EH (cell line): ENCODE measurements at places on chromosomes 4 and X.

DNA sequence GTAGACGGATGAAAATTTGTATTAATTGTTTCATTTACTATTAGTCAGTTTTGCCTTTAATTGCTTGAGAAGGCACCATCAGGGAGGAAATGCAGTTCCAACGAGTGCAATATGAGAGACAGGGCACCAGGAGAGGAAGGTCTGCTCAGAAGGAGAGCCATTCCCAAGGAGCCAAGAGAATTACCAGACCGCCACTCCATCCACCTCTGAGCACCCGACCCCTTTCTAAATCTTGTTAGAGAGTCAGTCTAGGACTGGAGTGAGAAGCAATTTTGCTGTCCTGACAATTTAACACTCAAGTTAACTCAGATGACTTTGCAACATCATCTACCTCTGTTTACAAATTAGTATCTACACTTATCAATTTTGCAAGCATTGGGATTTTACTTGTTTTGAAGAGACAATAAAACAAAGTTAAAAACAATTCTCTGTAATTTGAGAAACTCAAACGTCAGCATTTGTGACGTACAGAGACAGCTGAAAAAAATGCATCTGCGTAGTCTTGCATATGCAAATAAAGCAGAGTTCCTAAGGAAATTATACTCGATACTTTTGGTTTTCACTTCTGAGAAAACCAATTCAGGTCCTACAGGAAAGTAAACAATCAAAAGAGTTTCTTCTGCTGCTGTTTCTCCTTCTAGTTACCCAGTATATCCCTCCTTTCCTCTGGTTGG lies 1704.7 kb upstream of the TENM3 start:
- DNase-seq = no peak

DNA sequence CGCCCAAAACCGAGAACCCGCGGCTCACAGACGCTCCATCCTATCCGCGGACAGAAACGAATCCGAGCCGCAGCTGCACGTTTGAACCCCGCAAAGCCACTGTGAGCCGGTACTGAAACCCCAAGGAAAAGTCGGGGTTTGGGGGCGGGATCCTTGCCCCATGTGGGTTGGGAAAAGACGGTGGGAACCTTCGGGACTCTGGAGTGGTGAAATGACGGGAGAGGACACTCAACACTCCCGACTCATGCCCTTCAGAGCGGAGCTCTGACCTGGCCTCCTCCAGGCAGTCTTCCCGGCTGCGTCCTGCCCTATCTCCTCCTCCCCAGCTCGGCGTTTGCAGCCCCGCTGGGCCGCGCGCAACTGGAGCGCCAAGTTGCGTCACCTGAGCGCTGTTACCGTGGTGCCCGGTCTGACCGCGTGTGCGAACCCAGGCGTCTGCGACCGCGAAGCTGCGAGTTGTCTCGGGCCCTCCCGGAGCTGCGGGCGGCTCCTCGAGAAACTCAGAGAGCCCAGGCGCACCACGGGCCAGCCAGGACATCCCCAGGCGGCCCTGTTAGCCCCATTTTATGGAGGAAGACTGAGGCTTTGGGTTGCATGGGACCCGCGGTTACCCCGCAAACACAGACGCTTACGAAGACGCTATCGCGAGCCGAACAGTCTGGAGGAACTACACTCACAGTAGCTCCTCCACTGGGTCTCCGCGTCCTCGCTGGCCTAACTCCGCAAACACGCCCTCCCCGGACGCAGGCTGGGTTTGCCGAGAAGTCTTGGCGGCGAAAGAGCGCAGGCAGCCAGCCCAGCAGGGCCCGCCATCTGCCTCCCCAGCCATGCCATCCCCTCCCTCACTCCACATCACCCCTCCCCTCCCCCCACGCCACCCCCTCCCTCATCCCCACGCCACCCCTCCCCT lies 20.3 kb upstream of the HMX1 start:
- DNase-seq = no peak

DNA sequence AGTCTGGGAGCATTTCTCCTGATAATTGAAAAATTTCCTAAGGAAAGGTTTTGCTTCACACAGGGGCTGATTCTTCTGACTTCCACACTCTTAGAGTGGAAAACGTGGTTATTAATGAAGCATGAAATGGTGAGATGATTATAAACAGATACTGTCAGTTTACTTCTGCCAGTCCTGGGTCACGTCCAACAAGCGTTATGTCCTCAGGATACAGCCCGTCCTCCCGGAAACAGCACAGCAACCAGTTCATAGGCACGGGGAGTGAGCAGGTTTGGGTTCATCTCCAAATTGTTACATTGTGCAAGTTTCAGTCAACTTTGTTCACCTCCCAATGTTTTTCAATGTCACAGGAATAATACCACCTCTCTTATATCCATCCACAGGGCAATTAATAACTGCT lies 98.8 kb downstream of the NPNT start:
- peak; percentile 28 for DNase-seq

DNA sequence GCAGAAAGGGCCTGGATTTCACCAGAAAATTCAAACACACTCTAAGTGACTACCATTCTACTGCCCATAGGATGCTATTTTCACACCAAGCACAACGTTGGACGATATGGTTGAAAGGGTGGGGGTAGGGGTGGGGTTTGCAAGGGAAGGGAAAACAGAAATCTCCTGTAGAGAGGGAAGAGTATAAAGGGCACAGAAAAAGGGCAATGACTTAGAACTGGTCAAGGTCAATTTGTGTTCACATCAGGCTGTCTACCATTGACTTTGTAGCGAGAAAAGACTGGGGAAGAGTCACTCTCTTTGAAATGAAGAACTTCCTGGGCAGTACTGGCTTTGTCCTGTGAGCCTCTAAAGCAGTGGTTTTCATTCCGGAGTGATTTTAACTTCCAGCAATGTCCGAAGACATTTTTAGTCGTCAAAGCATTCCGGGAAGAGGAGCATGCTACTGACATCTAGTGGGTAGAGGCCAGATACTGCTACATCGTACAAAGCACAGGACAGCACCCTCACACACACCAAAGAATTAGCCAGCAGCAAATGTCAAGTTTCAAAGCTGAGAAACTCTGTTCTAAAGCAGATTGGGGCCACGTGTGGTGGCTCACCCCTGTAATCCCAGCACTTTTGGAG lies 48.4 kb upstream of the SLC7A3 start:
- DNase-seq = peak; percentile 60

DNA sequence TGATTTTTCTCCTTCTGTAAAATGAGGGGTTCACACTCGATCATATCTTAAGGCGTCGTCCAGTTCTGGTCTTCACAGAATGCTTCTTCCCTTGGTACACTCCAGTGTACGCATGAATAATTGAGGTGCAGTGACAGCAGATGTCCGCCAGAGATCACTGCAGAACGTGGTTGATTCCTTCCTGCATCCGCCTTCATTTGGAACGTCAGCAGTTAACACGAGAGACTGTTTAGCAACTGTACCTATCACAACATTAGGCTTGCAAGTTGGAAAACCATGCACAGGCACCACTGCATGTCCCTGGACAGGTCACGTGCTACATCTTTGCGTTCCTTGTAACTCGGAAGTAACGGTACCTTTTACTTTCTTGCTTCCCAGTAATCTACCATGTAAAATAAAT lies 66.0 kb upstream of the GEMIN8 start:
- DNase-seq = peak; percentile 63

GRCh38 chrX:141220342-141221008 lies 21.8 kb downstream of the SPANXC start:
- DNase-seq = peak; percentile 64

- DNase-seq = no peak
These were observed 24.6 kb downstream of the ARHGAP24 start for GRCh38 chr4:85499573-85499972.

DNA sequence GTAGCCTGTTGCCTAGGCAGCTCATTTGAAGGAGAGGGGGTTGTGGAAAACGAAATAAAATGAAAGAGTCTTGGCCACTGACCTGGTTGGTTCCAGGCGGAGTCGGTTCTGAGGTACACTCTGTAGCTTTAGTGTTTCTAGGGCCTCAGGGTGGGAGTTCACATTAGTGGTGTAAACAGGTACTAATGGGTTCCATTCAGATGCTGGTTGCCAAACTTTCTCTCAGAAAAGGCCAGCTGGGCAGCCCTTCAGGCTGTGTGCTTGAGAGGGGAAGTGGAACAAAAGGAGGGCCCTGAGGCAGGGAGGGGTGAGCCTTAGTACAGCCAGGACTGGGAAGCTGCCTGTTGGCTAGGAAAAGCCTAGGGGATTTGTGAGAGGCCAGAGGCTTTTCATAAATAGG lies 24.8 kb downstream of the NHSL2 start:
- DNase-seq = no peak

DNA sequence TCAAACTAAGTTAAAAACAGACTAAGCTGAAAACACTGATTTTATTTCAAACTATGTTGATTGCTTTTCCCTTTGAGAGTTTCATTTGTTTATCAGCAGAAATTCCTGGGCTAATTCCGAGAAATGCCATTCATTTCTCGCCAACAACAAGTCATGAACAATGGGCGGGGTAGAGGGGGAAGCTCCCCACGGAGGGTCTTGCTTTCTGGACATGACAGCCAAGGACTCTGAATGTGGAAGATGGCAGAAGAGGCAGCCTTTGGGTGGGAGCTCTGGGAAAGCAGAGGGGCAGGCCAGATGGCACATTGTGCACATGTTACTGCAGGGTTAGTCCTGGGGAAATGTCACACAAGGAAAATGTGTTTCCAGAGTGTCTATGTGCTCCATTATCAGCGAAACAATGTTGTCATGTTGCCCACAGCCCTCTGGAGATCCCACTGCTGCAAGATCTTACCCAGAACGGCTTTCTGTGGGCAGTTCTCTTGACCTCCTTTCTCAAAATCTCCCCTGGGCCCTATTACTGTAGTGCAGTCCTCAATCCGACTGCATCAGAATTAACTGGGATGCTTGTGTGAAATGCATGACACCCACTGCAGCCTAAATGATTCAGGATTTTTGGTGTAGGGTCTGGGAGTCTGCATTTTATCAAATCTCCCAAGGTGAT lies 45.0 kb downstream of the CHRDL1 start:
- DNase-seq = no peak

GRCh38 chrX:23993012-23993633 lies 33.9 kb downstream of the KLHL15 start:
- peak; percentile 6 for DNase-seq

- DNase-seq = no peak
These were observed 63.4 kb downstream of the CCKAR start for GRCh38 chr4:26426892-26427291.

GRCh38 chr4:25727711-25728493 lies 72.3 kb downstream of the SLC34A2 start:
- DNase-seq = no peak

- no peak for DNase-seq
These were observed 460.6 kb downstream of the NAF1 start for GRCh38 chr4:162706051-162706450.

DNA sequence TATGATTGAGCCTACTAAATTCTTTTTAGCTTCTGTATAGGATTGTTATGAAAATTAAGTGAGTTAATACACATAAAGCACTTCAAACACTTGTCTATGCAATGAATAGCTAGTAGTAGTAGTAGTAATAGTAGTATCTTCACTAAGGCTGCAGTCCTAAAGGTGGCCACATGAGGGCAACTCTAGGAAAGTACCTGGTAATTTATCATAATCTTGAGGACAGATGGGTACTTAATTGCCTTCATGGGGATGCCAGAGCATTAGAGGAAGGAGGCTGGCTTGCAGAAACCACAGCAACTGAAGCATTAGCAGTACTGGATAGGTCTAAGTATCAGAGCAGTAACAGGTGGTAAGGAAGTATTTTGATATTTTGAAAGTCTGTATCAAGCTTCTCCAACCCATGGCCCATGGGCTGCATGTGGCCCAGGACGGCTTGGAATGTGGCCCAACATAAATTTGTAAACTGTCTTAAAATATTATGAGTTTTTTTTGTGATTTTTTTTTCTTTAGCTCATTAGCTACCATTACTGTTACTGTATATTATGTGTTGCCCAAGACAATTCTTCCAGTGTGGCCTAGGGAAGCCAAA lies 17.3 kb downstream of the NIPAL1 start:
- DNase-seq = peak; percentile 29

DNA sequence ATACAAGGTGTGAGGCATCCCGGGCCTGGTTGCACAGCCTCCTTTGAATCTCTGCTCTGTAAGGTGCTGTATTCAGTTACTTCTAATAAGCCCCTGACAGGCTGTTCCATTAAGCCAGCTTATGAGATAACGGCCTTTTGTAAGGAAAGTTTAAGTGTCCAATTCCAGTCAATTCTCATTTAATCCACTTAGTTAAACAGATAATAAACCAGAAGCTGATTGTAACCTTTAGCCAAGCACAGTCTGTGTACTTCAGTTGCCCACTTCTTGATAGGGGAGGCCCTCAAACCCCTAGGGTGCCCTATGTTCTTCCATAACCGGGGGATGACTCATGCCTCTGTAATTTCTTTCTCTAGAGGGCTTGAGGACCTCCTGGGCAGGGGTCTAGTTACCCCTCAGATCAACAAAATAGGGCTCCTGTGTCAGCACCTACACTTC lies 63.4 kb downstream of the RASL11B start:
- DNase-seq = no peak

GRCh38 chr4:41213625-41214135 lies 662 bp downstream of the APBB2 start:
- DNase-seq = peak; percentile 32

DNA sequence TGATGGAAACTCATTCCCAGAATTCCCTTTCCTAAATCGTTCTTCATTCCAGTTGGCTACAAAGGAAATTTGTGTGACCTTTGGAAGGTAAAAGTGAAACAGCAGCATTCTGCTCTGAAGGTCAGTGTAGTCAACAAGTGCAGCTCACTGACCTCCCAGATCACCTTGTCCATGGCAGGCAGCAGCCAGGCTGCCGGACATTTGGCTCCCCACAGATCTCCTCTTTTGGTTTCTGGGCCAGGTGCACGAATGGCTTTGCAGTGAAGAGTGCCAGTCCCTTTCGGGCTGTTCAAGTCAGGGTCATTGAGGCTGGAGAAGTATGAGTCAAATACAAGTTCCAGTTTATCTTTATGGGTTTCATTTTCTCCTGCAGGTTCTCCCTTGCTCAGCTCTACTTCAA lies 14.3 kb downstream of the GPRIN3 start:
- DNase-seq = no peak

- no peak for DNase-seq
These were observed 18.5 kb upstream of the TET2 start for GRCh38 chr4:105128208-105128607.

GRCh38 chr4:27293831-27294230 lies 433.2 kb downstream of the STIM2 start:
- DNase-seq = no peak

DNA sequence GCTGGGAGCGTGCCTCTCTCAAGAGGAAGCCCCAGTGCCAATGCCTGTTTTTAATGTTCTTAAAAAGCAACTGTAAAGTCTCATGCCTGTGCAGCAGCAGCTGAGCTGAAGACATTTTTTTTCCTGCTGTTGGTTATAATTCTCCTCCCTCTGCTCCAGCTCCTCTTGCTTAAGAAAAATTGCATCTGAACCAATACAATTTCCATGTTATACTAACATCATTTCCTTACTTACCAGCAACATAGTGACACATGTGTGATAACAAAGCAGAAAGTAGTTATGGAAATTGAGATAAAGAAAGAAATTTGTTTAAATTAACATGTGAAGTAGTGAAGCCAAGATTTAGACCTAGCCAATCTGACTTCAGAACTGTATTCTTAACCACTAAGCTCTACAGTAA lies 101.4 kb downstream of the TBC1D19 start:
- no peak for DNase-seq

- peak; percentile 88 for DNase-seq
These were observed 55.7 kb downstream of the ANTXR2 start for GRCh38 chr4:80017125-80017854.
